NT2/D1 (cell line): ENCODE measurements at places on chromosomes 7 and 10.

DNA sequence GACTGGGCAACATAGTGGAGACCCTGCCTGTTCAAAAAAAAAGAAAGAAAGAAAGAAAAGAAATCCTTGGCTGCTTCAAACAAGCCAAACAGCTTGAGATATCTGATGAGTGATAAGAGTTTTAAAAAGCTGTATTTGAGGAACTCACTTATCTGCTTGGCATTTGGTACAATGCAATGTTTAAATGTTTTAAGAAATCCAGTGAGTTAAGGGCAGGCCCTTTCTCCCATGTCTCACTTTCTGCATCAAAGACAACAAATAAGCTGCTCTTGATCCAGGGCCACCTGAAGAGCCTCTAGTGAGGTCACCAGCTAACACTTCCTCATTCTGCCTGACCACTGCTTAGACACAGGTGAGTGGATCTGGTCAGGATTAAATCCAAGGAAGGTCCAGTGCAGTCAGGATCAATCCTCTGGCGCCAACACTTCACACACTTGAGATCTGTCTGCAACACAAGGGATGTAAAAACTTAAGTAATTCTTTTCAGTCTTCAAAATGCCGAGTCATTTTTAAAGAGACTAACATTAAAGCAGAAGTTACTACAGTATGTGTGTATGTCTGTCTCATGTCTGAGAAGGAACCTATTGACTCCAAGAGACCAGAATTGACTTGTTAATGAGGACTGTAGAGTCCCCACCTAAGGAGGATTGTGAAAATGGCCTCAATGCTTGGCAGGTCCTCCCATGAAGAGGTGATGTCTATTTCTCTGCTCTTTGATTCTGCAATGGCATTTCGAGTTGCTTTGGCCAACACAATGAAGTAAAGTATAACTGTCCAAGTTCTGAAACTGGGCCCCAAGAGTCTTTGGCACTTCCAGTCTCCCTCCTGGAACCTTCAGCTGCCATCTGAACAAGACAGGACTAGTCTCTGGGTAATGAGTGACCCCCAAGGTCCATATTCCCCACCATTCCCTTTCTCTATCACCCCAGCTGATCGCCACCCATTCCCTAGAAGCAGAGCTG lies 43.1 kb downstream of the CREB3L2 start:
- DNase-seq, result no peak

- no peak for DNase-seq
Measured at GRCh38 chr7:151408839-151409666, 785 bp downstream of the WDR86 start.

DNA sequence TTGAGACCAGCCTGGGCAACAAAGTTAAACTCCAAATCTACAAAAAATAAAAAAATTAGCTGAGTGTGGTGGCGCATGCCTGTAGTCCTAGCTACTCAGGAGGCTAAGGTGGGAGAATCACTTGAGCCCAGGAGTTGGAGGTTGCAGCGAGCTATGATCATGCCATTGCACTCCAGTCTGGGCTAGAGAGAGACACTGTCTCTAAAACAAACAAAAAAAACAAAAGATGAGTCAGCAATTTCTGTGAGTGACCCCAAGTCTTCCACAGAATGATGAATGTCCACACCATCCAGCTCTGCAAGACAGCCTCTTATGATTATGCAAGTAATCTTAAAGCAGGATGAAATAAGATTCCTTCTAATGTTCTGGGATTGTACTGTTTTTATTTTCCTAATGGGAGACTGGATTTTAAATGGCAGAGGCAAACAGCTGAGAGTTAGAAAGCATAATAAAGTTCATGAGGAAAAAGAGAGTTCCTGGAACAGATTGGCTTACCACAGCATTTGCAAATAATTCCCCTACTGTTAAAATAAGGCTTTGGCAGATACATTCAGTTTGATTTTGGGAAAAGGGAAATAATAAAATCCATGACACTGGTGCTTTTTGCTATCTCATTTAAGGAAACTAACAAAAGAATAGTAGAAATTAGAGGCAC lies 18.9 kb upstream of the PRKAR2B start:
- no peak for DNase-seq

- DNase-seq, result no peak
Measured at GRCh38 chr10:113594652-113595051, 41.8 kb downstream of the HABP2 start.

DNA sequence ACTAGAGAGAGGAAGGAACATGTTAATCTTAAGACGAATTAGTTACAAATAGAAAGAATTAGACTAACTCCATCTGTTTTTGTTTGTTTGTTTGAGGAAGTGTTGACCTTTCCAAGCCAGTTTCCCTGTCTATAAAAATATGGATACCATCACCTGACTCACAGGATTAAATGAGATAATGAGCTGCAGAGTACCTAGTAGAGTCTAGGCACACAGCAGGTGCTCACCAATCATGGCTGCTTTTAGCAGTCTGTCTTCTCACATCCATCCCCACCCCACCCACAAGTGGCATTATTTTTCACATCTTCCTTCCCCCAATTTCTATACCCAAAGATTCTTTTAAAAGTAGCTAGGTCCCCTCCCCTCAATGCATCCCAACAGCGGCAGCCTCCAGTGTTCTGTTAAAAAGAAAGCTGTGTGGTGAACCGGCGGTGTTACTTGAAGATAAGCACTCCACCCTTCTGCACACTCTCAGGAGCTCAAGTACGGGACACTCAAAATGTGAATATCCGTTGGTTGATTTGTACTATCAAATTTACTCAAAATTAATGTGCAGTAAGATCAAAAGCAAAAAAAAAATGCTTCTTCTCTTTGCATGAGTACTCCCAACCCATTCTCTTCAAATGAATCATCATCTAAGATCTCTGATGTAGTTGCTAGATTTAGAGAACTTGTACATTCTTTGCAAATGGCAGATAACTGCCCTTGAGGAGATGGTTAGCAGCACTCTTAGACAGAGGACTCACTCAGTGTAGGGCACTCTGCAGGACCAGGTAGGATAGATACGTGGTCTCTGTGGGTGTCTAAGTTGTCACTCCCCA lies 145.4 kb upstream of the ASAH2 start:
- DNase-seq, result no peak
